Right ventricle myocardium inferior (tissue), 1 donor: ENCODE measurements at places on chromosomes 4 and X. TPM values are rescaled to one million over a fixed set of nuclear protein-coding genes. Genes with fewer than 3 reads are reported as not detected.
A peak's percentile ranks its signal among the peaks of the same experiment; 100 is the strongest.

DNA sequence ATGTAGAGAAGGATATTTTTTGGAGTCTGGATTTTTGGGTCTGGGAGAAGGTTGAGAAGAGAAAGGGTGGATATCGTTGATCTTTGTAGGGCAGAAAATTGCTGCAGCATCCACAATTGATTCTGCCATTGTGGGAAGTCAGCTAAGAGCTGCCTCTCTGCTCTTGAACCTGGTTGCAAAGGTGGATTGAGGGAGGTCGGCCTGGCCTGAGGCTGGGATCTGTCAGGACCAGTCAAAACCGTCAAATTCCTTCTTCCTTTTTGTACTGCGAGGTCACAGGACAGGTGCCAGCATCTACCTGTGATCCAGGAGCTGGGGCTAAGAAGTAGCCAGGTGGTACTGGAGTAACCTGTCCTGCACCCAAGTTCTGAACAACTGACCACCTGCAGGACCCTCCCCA is 93.7 kb downstream of the SHOX start:
- DNase-seq, result no peak

GRCh38 chr4:110621839-110622751 is 782 bp downstream of the PITX2 start:
- no peak for DNase-seq

Gene PF4V1
- not detected for total RNA-seq

GRCh38 chr4:47415719-47416118 is 47.8 kb downstream of the COMMD8 start:
- DNase-seq, result no peak

DNA sequence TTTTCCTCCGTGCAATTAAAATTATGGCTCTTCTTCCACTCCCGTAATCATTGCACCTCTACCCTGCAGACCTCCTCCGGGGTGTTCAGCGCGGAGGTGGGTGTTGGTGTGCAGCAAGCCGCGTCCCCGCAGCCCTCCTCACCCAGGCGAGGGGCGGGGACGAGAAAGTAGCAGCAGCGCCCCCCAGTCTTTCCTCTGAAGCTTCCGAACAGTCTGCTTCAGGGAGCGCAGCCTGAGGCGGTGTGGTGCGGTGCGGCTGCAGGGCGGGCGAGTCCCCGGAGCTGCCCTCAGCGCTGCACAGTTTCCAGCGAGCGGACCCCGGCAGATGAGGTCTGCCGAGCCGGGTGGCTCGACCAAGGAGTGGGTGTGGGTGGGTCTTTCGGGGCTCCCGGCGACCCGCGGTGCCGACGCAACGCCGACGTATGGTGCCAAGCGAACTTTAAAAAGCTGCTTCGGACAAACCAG is at the start of gene FRAS1:
FRAS1 (plus strand) TSS at position 189 of the 465 bp plus-strand sequence. CDS start 687 bp downstream, outside the sequence.
- peak; percentile 61 for DNase-seq

Gene RAB39B
- total RNA-seq, result 0.22 TPM

DNA sequence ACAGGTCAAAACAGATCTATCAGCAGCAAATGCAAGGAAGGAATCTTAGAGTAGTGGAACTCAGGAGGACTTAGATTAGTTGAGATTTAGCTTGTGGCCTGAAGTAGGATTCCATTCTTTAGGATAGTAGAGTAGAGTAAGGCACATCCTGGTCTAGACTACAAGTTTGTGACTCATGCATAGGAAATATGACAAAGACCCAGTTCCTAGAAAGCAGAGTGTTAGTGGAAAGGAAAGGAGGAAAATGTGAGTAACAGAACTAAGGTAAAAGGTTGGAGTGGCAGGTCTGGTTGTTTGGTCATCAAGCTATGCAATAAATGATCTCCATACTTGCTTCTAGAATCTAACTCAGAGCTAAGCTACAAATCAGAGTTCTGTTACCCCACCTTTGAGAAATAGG is 595.0 kb downstream of the ACTRT1 start:
- DNase-seq, result no peak

- no peak for DNase-seq
Measured at GRCh38 chrX:1542994-1543725, 6.2 kb upstream of the P2RY8 start.

- no peak for DNase-seq
Measured at GRCh38 chrX:4935401-4935800, 1222.0 kb upstream of the PRKX start.

Gene NEXMIF
- 0.22 TPM for total RNA-seq

- DNase-seq, result no peak
Measured at GRCh38 chr4:20386906-20387305, 135.2 kb downstream of the SLIT2 start.

- DNase-seq, result no peak
Measured at GRCh38 chr4:153890761-153891160, 101.9 kb upstream of the SFRP2 start.

Gene TCEANC
- 6.4 TPM for total RNA-seq
